Motor neuron (in vitro differentiated cells): ENCODE measurements at places on chromosomes 11 and 22.
A peak's percentile ranks its signal among the peaks of the same experiment; 100 is the strongest.

- peak; percentile 82 for ATAC-seq
These were observed 17.3 kb downstream of the TRMU start for GRCh38 chr22:46352691-46353386.

DNA sequence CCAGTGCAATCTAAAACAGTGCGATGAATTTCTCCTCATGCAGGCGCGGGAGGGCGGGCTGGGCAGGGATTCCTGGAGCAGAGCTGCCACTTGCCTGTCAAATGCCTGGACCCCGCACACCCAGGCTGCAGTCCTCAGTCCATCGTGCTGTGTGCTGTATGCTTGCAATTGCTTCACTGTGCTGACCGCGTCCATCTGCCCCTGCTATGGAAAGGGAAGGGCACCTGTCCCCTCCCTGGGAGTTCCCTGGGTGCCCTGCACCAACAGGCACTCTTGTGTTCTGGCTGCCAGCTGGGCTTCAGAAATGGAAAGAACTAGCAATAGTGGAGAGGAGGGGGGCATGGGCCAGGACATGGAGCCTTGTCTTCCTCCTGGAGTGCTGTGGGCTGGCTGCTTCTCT, 185.4 kb upstream of the B3GAT1 start:
- ATAC-seq, result no peak

- no peak for ATAC-seq
These were observed 19.5 kb upstream of the RCE1 start for GRCh38 chr11:66823700-66824099.

DNA sequence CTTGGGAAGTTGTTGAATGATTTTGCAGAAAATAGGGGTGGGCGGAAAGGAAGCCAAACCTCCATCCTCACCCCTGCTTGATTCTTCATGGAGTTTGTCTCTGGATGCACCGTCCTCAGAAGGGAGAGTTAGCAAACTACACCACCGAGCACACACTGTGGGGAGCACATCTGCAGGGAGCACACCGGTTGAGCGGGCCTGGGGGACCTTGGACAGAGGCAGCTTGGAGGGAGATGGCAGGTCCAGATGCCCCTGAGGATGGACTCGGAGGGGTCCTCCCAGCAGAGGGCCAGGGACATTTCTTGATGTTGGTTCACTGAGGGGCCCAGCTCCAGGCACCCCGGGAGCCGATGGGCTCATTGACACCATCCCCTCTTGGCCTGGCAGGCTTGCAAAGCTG, 15.1 kb upstream of the FGF19 start:
- no peak for ATAC-seq

DNA sequence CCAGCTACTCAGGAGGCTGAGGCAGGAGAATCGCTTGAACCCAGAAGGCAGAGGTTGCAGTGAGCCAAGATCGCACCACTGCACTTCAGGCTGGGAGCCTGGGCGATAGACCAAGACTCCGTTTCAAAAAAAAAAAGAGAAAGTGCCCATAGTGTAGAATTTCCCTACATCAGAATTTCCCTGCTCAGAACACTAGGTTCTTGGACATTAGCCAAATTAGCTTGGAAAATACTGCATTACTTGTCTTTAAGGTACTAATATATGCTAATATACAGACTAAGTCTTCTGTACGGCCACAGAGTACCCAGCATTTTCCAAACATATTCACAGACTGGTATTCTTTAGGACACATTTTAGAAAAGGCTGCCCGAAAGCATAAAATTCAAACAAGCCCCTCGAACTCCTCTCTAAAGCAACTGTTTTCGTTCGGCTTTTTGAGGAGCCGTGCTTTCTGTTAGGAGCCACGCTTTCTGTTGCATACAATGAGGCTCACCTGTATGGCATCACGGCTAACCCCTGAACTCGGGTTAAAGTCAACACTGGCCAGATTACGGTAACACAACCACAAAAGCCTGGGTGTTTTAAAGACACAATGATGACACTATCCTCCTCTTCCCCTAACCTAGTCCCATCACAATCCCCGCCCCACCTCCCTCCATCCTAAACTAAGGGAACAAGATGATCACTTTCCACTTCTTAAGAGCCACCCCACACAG, 18.4 kb downstream of the TNKS1BP1 start:
- ATAC-seq, result no peak

- ATAC-seq, result no peak
These were observed 1.3 kb upstream of the DGKZ start for GRCh38 chr11:46345881-46346484.

GRCh38 chr11:45528435-45528834, 137.0 kb downstream of the CHST1 start:
- no peak for ATAC-seq

DNA sequence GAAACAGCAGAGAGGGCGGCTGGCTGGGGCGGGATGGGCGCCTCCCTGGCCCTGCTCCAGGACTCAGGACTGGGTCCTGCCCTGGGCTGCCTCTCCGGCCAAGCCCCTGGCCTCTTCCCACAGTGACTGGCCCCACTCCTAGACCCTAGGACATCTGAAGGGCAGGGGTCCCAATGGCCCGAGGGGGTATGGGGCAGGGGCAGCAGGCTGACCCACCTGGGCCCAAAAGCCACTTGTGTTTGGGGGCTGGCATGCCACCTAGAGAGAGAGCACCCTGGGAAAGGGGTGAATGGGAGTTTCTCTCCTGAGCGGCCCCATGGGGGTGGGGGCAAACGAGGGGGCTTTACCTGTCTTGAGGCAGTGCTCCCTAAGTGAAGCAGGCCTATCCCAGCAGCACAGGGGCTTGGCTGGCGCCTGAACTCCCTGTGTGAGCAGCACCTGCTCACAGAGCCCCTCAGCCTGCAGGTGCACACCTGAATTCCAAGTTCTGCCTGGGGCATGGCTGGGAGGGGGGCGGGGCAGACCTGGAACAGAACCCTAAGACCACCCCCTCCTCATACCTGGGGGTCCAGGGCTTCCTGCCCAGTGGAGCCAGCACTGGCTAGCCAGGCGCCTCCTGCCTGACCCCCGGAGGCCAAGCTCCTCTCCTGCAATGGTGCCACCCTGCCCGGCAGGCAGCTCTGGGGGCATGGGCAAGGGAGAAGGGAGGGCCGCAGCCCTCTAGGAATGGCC, 16.9 kb downstream of the DUSP8 start:
- no peak for ATAC-seq

- ATAC-seq, result peak; percentile 25
These were observed 5.2 kb upstream of the GCAT start for GRCh38 chr22:37802310-37803194.

GRCh38 chr11:70544774-70545609, 146.7 kb downstream of the CTTN start:
- ATAC-seq, result peak; percentile 92

GRCh38 chr11:71311928-71312510, 59.6 kb upstream of the SHANK2 start:
- no peak for ATAC-seq

- ATAC-seq, result no peak
These were observed 6.1 kb downstream of the MICALL1 start for GRCh38 chr22:37912171-37912570.

DNA sequence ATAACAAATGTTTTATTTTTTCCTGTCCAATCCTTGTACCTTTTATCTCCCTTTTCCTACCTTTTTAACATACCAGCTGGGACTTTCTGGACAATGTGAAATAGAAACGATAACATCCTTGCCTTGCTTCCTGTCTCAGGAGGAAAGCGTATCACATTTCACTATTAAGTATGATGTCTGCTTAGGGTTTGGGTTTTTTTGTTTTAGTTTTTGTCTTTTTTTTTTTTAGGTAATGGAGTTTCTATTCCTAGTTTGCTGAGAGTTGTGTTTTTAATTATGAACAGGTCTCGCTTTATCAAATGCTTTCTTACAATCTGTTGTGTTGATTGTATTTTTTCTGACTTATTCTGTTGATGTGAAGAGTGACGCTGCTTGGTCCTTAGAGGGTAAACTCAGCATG, 64.2 kb upstream of the KCNQ1OT1 start:
- ATAC-seq, result no peak

DNA sequence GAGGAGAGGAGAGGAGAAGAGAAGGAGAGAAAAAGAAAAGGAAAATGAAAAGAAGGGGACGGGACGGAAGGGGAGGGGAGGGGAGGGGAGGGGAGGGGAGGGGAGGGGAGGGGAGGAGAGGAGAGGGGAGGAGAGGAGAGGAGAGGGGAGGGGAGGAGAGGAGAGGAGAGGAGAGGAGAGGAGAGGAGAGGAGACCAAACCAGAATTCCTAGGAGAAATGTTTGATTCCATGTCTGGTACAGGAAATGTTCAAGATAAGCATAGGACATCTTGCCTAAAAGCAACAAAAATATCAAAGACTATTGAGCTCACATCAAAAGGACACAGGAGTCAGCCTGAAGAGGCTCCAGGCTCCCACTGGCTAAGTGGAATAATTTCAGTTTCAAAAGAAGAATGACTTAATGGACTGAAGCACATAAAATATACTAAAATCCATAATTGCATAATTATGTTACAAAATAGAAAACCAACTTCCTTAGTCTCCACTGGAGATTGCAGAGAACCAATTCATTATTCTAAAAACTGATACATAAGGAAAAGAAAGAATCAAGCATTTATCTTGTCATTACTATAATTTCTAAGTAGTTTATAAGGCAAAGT, 101.1 kb upstream of the APOA1 start:
- ATAC-seq, result no peak

- no peak for ATAC-seq
These were observed 39.2 kb upstream of the HMGXB4 start for GRCh38 chr22:35218079-35218478.

DNA sequence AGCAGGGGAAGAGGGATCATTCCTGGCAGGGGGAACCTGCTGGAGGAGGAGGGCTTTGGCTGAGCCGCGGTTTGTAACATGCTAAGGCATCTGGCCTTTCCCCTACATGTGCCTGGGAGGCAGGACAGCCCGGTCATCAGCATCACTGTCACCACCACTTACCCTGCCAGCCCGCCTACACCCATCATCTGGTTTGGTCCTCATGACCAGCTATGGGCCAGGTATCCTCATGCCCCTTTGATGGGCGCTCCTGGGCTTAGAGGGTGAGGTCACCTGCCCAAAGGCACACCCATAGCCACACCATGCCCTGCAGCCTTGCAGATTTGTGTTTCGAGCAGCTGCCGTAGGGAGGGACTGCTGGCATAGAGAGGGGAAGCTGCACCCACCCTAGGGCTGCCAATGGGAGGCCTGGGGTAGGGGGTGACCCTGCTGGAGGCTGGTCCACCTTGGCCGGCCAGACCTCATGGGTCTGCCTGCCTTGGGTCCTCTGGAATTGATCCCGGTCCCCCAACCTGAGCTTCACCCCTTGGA, 2.6 kb downstream of the MRGPRF start:
- ATAC-seq, result peak; percentile 1

- peak; percentile 75 for ATAC-seq
These were observed 240.6 kb downstream of the ETS1 start for GRCh38 chr11:128346804-128347203.

DNA sequence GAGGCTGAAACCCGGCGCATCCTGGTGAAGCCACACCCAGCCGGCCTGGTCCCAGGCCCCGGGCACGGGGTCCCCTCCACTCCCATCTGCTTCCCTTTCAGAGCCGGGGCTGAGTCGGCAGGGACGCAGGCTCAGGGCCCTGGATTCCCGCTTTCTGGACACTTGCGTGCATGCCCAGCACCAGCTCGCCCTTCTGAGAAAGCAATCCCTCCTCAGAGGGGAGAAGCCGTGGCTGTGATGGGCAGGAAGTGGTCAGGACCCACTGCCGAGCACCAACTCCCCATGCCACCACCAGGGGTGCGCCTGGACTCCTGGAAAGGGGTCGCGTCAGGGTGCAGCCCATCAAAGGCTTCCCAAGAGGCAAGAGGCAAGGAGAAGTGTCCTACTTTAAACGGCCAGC, 15.1 kb downstream of the CDKN1C start:
- ATAC-seq, result no peak

DNA sequence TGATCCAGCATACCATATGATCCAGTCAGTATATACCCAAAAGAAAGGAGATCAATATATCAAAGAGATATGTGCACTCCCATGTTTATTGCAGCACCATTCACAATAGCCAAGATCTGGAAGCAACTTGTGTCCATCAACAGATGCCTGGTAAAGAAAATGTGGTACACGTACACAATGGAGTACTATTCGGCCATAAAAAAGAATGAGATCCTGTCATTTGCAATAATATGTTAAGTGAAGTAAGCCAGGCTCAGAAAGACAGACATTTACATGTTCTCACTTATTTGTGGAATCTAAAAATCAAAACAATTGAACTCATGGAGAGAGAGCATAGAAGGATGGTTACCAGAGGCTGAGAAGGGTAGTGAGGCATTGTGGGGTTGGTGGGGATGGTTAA, 27.0 kb downstream of the SNU13 start:
- ATAC-seq, result no peak

DNA sequence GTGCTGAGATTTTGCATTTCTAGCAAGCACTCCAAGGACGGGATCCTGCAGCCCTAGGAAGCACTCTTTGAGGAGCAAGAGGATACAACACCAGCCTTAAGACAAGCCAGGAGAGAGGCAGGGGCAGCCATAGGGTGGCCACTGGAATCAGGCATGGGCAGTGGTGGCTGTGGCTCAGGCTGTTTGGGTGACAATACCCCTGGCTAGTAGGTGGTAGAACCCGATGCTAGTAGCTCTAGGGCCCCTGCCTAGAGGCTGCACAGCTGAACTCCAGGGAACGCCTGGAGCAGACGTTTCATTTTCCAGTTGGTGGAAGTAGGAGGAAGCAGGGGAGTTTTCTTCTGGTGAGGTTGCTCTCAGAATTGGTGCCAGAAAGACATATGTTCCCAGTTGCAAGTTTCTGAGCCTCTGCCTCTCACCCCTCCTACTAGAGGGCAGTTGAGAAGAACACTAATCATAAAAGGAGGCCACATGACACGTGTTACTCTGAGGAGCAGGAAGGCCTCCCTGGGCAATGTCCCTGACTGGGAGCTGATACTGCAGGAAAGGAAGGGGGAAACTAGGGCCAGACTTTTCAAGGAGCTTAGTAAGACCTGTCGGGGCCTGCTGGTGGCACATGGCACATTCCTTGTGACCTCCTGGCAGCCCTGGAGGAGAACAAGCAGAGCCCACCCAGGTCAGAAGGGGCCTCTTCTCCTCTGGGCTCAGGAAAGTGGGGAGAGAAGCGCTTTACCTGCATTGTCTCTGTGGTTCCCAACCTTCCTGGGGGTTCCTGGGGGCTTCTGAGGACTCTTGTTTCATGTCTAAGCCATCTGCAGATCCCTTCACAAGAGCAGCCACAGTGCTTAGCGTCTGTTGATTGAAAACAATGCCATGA, 56.6 kb upstream of the DRD2 start:
- ATAC-seq, result no peak
